Stimulated activated CD4-positive, alpha-beta T cell treated with anti-CD3 and anti-CD28 coated beads, Interleukin-2, amount 100 ng/mL, for 48 hours (primary cell): ENCODE measurements at places on chromosomes 2 and 18.

- DNase-seq, result no peak
Observed at GRCh38 chr2:144524118-144525009, 4.4 kb upstream of the ZEB2 start.

- DNase-seq, result no peak
Observed at GRCh38 chr2:219638948-219639755, 11.7 kb downstream of the SLC4A3 start.

DNA sequence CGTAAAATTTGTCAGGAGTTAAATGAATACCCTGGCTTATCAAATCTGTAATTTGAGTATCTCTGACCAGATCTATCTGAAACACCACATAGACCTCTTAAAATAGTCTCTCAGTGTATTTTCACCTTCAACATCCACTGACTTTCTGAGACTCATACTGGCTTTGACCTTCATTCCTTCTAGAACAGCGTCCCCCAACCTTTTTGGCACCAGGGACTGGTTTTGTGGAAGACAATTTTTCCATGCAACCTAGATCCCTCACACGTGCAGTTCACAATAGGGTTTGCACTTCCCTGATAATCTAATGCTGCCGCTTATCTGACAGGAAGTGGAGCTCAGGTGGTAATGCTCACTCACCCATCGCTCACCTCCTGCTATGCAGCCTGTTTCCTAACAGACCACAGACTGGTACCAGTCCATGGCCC lies 3.2 kb downstream of the NBAS start:
- DNase-seq, result no peak

- no peak for DNase-seq
Observed at GRCh38 chr2:231344851-231345250, 50.7 kb upstream of the B3GNT7 start.

DNA sequence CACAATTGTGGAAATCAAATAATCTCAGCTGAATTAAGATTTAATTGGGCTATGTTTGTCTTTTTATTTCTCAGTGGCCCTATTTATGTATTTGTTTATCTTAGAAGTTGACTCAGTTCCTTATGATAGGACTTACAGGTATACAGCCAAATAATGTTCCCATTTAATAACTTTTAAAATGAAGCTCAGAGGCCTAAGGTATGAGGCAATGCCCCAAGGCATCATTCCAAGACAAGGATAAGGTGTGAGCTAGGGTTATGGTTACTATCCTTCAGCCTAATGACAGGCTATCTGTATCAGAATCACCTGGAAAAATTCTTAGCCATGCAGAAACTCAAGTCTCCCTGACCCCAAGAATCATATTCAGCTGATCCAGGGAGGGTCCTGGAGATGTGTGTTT lies 7.4 kb upstream of the NRBP1 start:
- DNase-seq, result no peak

DNA sequence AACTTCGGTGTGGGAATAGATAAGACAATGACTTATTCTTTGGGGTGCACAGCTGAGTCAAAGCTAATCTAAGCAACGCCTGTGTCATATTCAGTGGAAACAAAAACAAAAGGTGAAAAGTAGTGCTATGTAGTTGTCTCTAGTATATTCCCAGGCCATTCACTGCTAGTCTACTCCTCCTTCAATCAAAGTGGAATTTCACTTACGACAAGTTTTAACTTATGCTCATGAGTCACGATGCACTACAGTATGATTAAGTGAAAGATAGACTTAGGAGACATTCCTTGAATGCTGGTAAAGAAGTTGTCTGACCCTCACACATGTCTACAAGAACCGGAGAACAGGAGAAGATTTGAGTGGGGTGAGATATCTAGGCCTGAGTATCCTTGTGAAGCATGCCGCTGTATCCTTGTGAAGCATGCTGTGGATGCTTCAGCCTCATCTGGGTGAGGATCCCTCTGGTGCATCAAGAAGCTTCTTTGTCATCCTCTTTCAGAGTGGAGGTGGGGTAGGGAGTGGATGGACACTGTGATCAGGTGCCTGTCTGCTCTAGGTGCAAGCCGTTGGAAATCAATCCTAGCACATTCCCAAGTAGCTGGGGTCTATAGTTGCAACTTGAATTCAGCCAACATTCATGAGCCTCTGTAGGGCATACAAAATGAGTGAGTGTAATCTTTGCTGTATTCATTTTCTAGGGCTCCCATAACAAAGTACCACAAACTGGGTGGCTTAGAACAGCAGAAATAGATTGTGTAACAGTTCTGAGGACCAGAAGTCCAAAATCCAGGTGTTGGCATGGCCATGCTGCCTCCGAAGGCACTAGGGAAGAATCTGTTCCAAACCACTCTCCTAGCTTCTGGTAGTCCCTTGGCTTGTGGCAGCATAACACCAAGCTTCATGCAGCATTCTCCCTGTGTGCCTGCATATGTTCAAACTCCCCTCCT lies 173.5 kb upstream of the FN1 start:
- no peak for DNase-seq

DNA sequence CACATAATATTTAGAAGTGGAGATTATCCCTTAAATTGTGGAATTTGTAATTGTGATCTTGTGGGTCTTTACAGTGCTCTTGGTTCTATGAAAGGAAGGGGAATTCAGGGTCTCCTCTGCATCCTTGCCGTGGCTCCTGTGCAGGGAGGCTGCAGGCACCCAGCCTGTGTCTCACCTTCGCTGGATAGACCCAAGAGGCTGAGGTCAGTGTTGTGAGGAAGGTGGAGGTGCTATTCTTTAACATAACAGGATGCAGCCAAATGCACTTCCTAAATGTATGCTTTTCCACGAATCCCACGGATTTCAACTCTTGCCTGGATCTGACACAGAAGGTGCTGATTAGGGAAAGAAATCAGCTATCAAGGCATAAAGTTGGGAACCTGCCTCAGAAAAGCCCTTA lies 69.5 kb downstream of the TMEM18 start:
- DNase-seq, result no peak

DNA sequence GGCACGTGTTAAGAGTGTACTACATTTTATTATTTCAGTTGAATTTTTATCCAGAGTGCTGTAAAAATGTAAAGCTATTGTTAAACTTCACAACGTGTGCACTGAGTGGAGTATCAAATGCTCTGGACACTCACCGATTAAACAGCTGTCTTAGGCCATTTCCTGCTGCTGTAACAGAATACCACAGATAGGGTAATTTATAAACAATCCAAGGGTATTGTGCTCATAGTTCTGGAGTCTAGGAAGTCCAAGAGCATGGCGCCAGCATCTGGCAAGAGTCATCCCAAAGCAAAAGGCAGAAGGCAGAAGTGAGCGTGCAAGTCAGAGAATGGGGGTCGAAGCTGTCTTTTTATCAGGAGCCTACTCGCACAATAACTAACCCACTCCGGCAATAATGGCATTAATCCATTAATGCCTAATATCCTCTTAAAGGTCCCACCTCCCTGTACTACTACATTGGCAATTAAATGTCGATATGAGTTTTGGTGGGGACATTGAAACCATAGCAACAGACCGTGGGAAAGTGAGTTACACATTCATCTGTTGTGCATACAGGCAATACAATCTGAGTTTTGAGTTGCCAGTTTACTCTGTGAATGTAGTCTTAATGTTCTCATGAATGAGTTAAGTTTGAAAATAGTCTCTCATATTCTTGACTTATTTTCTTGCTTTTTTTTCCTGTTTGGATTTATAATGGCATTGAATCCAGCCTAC lies 64.8 kb downstream of the ARMC9 start:
- DNase-seq, result no peak

- DNase-seq, result no peak
Observed at GRCh38 chr18:40673150-40673549, 1281.9 kb upstream of the PIK3C3 start.
